NB4 (cell line): ENCODE measurements at places on chromosomes 11 and 22.

GRCh38 chr11:1353383-1354124, 36.2 kb upstream of the BRSK2 start:
- no peak for DNase-seq

DNA sequence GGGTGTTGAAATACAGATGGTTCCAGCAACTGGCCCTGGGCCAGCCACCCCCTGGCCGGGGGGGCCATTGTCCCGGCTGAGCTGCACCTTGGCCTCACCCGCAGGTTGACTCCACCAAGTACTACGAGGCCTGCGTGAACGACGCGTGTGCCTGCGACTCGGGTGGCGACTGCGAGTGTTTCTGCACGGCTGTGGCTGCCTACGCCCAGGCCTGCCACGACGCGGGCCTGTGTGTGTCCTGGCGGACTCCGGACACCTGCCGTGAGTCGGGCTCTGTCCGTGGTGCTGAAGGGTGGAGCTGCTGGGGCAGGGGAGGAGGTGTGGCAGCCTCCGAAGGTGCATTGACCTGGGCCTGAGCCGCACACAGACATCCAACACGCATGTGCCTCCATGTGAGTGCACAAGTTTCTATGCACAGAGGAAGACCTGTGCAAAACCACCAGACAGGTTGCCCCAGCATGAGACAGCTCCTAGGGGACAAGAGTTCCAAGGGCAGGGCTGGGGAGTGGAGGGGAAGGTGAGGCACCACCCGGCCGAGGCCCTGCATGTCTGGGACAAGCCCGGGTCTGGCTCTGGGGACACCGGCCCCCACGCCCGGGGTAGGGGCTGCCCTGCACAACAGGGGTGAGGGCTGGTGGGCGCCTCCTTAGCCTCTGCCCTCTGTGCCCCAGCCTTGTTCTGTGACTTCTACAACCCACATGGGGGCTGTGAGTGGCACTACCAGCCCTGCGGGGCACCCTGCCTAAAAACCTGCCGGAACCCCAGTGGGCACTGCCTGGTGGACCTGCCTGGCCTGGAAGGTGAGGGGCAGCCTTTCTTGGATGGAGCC, 16.1 kb downstream of the MUC5B start:
- DNase-seq = no peak

- no peak for DNase-seq
These were observed 4.8 kb downstream of the PAX6 start for GRCh38 chr11:31806186-31806927.

GRCh38 chr22:27041745-27042310, 384.4 kb downstream of the MIAT start:
- DNase-seq = no peak

- DNase-seq = no peak
These were observed 11.3 kb downstream of the TPCN2 start for GRCh38 chr11:69059985-69060384.

GRCh38 chr11:124814739-124815138, 14.5 kb upstream of the MSANTD2 start:
- DNase-seq = no peak
